ENCODE measurements at places on chromosomes 6 and 20.

DNA sequence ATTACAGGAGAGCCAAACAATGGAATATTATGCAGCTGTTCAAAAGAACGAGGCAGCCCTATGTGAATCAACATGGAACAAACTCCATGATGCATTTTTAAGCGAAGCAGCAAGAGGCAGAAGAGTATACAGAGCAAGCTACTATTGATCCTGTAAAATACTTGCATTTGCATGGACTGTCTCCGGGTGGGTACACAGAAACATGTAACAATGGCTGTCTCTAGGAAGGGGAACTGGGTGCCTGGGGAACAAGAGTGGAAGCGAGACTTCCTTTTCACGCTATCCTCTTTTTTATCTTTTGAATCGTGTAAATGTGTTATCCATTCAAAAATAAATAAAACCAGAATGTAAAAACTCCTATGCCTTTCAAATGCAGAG is 93.3 kb upstream of the SIRPA start:
- no peak for DNase-seq

DNA sequence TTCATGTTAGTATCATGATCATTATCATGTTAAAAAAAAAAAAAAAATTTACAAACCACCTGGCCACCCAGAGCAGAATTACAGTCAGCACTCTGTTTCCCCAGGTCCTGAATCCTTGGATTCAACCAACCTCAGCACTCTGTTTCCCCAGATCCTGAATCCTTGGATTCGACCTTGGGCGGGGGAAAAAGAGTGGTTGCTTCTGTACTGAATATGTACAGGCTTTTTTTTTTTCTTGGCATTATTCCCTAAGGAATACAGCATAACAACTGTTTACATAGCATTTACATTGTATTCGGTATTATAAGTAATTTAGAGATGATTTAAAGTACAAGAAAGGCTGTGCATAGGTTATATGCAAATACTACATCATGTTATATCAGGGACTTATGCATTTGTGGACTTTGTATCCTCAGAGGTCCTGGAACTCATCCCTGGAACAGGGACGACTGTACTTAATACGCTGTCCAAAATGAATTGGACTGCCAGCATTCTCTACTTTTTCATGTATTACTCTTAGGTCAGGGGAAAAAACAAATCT is 31.2 kb downstream of the GCNT2 start:
- DNase-seq = no peak

DNA sequence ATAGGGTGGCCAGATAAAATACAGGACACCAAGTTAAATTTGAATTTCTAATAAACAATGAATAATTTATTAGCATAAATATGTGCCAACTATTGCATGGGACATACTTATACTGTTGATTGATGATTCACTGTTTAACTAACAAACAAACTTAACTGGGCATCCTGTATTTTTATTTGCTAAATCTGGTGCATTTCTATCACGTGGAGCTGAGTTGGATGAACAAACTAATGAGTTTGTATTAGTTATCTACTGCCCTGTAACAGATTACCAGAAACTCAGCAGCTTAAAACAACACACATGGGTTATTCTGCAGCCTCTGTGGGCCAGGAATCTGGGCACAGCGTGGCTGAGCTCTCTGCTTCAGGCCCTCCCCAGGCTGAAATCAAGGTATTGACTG is 28.2 kb upstream of the PMEPA1 start:
- no peak for DNase-seq

DNA sequence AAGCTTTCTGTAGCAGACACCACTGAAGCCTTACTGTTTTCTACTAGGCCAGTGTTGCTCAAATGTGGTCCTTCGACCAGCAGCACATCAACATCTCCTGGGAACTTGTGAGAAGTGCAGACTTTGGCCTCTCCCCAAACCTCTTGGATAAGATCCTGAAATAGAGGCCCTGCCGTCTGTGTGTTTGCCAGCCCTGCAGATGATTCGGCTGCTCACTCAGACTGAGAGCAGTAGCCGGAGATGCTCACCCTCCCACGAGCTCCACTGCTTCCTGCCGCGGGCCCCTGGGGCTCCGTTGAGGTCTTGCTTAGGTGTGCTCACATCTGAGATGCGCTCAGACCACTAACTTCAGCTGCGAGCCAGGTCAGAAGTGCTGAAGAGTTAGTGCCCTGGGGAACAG is 129.5 kb upstream of the SSTR4 start:
- no peak for DNase-seq

DNA sequence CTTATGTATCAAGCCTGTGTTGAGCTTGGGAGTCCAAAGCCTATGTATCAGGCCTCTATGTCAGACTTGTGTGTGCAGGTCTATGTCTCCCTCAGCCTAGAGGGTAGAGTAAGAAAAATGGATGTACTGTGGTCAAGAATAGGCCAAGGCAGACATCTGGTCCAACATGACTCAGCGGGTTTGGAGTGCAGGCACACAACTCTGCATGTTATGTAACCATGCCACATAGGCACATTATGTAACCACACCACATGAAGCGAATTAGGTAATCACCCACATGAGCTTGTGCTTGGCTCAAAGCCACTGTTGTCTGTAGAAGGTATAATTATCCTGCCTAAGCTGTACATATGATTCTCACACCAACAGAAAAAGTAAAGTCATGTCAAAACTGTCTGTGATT is 1190.5 kb upstream of the EYS start:
- DNase-seq = no peak

DNA sequence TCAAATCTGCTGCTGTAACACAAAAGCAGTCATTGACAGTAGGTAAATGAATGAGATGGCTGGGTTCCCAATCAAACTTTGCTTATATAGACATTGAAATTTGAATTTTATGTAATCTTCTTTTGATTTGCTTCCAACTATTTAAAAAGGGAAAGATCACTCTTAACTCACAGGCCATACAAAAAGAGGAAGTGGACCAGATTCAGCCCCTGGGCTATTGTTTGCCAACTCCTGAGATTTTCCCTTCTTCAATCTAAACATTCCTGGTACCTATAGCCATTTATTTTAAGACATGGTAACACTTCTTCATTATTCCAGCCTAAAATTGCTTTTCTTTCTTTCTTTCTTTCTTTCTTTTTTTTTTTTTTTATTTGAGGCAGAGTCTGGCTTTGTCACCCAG is 260.6 kb downstream of the TFAP2A start:
- DNase-seq = no peak

GRCh38 chr20:4513720-4514119 is 208.0 kb upstream of the PRND start:
- DNase-seq = no peak

DNA sequence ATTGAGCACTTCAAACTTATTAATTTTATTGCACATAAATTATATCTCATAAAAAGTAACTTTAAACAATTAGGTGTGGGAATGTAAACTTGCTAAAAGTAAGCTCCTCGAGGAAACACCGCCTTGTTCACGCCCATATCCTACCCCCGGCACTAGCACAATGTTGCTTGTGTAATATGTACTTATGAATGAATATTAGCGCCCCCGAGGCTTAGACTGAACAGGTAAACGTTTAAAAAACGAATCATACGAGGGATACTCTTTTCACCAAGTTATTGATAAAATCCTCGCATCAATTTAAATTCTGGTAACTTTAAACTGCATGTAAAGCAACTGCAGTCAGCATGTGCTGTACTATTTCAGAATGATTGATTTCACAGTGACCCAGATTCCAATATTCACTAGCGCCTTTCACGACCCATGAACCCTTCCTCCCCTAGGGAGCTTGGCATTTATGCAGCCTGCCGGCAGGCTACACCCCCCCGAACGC is 637 bp downstream of the TFB1M start:
- no peak for DNase-seq

All from CD8-positive, alpha-beta memory T cell (primary cell).